T-helper 17 cell (primary cell): ENCODE measurements at places on chromosomes 16 and 17. TPM values are rescaled to one million over a fixed set of nuclear protein-coding genes. Genes with fewer than 3 reads are reported as not detected.

DNA sequence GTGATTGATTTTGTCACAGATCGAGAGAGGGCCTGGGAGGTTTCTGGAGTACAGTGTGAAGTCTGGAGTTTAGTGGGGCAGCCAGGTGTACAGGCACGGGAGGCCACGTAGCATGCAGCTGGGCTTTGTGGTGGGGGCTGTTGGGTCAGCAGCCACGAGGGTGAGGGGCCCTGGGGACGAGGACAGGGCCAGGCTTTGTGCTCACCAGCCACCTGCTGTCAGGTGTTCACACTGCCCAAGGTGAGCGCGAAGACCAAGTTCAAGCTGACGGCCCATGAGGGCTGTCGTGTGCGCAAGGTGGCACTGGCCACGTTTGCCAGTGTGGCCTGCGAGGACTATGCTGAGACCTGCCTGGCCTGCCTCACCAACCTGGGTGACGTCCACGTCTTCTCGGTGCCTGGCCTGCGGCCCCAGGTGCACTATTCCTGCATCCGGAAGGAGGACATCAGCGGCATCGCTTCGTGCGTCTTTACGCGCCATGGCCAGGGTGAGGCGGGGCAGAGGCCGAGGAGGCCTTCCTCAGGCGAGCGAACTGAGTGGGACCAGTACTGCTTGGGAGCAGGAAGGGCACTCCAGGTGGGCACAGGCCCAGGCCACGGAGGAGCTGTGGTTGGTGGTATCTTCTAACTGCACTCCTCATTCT is 15.9 kb downstream of the LLGL1 start:
- no peak overlapping the region for H3K4me3 ChIP-seq
- H3K27me3 ChIP-seq = no peaks in the 10 kb centered on the region
- H3K36me3 ChIP-seq = peaks cover 3% of the 10 kb centered on the region
- no peak overlapping the region for H3K27ac ChIP-seq

DNA sequence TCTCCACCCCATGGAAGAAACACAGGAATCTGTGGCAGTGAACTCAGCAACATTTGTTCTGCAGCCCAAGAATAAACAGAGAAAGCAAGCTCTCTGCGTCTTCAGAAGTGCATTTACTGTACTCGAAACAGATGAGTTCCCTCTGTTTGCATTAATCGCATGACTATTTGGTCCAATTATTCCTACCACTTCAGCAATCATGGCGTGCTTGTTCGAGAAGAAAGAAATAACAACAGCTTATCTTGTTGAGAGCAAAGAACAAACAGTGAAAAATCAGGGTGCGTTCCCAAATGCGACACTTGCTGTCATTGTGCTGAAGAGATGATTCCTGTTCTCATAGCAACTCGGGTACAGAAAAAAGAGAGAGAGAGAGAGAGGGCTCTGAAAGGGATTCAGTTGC is 445.3 kb upstream of the MAF start:
- H3K4me3 ChIP-seq = no peak overlapping the region
- H3K36me3 ChIP-seq = no peaks in the 10 kb centered on the region
- H3K4me1 ChIP-seq = no peaks in the 10 kb centered on the region
- H3K27me3 ChIP-seq = peaks cover 27% of the 10 kb centered on the region
- DNase-seq = no peak
- H3K27ac ChIP-seq = no peak overlapping the region

The MMP28 gene
- total RNA-seq = not detected

- no peak for DNase-seq
- H3K36me3 ChIP-seq = peaks cover 2% of the 10 kb centered on the region
- peaks cover 27% of the 10 kb centered on the region for H3K27me3 ChIP-seq
- no peak overlapping the region for H3K4me3 ChIP-seq
- H3K27ac ChIP-seq = no peak overlapping the region
These were observed 53.9 kb downstream of the MYO1D start for GRCh38 chr17:32822996-32823395.
